ENCODE measurements at places on chromosomes 2 and 18.

DNA sequence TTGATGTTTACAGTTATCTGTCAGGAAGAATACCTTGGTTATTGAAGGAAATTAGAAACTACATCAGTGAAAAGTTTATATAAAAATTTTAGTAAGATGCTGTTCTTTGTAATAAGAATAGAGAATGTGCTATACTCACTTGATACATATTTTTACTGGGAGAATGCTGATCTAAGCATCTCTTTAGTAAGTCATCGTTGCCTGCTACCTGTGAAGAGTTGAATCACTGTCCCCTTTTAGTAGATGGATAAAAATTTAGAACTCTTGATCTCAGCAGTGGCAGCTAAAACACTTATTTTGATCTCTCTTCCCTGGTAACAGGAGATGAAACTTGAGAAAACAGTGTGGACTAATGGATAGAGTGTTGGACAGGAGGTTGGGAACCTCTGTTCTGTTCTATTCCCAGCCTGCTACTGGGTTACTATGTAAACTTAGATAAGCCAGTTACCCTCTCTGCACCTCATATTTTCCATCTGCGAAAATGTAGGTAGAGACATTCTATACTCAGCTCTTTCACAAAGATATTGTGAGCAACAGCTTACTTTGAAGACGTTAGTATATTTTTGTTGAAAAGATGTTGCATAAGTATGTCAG, 100.3 kb downstream of the FEZ2 start:
- no peak for DNase-seq

DNA sequence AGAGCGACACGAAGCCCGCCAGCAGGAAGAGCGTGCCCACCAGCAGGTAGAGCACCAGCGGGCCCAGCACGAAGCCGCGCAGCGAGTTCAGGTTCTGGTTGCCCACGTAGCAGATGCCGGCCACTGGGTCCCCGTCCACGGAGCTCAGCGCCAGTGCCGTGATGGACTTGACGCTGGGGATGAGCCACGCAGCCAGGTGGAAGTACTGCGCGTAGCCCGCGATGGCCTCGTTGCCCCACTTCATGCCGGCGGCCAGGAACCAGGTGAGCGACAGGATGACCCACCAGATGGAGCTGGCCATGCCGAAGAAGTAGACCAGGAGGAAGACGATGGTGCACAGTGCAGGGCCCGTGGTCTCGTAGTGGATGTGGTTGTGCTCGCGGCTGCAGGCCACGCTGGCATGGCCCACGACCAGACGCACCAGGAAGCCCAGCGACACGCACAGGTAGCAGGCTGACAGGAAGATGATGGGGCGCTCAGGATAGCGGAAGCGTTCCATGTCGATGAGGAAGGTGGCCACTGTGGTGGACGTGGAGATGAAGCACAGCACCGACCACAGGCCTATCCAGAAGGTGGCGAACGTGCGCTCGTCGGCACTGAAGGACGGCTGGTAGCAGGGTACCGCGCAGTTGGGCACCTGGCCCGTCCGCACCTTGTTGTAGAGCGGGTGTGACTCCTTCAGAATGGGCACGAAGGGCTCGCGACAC, 2.1 kb downstream of the FZD5 start:
- DNase-seq: no peak

DNA sequence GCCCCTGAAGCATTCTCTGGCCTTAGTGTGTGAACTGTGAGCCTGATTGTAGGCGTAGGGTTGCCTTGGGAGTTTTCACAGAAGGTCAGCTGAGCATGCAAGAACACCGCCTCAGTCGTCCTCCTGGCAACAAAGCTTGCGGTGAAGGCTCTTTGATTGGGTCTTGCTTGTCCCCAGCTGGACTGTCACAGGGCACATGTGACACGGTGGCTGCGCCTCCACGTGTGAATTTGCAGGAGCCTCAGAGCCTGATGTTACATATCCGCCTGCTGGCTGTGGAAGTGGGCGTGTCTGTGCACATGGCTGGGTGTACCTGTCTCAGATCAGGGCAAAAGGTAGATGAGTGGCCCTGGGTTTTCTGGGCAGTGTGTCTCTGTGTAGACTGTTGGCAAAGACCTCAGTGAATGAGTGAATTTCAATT, 228.7 kb downstream of the HAUS1 start:
- no peak for DNase-seq

DNA sequence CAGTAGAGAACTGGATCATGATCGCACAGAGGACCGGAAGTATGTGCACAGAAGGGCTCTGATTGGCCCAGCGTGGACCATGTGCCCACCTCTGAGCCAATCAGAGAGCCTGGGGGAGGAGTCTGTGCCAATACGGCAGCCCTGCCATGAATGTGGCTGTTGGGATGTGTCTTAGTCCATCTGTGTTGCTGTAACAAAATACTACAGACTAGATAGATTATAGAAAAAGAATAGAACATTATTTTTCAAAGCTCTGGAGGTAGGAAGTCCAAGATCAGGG, 132.0 kb downstream of the NDUFA10 start:
- DNase-seq: no peak

- DNase-seq: no peak
These were observed 157.5 kb upstream of the TACR1 start for GRCh38 chr2:75356865-75357264.

GRCh38 chr2:182047544-182047943, 61.9 kb downstream of the PPP1R1C start:
- no peak for DNase-seq
